ENCODE measurements at places on chromosomes 3 and 15.
A peak's percentile ranks its signal among the peaks of the same experiment; 100 is the strongest.

GRCh38 chr3:170982733-170983132 is 43.8 kb downstream of the SLC2A2 start:
- no peaks in the 10 kb centered on the region for H3K36me3 ChIP-seq
- H3K4me3 ChIP-seq = no peak overlapping the region
- no peak overlapping the region for H3K27ac ChIP-seq
- no peaks in the 10 kb centered on the region for H3K4me1 ChIP-seq
- H3K27me3 ChIP-seq = no peaks in the 10 kb centered on the region

DNA sequence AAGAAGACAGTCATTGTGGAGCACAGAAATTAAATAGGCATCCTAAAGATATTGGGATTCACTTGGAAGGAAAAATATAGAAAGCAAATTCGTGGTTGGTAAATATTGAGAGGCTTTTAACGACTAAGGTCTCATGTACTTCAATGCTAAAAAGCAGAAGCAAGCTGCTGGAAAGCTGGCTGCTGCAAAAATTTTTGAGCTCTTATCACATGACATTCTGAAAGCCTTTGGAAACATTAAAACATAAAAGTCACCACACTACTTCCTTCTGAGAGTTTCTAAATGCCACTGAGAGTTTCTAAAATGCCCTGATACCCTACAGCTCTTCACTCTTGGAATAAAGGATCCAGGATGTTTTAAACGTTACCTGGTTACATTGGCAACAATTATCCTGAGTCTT is 39.0 kb upstream of the CBLB start:
- no peak for DNase-seq
- H3K36me3 ChIP-seq = no peaks in the 10 kb centered on the region
- peak overlapping the region; percentile 70 for H3K27ac ChIP-seq
- no peaks in the 10 kb centered on the region for H3K27me3 ChIP-seq
- no peak overlapping the region for H3K4me3 ChIP-seq

GRCh38 chr15:89785064-89785773 is 9.1 kb downstream of the MESP2 start:
- H3K4me3 ChIP-seq = no peak overlapping the region
- no peaks in the 10 kb centered on the region for H3K27me3 ChIP-seq
- H3K36me3 ChIP-seq = peaks cover 10% of the 10 kb centered on the region
- no peak overlapping the region for H3K27ac ChIP-seq
- H3K4me1 ChIP-seq = no peaks in the 10 kb centered on the region

DNA sequence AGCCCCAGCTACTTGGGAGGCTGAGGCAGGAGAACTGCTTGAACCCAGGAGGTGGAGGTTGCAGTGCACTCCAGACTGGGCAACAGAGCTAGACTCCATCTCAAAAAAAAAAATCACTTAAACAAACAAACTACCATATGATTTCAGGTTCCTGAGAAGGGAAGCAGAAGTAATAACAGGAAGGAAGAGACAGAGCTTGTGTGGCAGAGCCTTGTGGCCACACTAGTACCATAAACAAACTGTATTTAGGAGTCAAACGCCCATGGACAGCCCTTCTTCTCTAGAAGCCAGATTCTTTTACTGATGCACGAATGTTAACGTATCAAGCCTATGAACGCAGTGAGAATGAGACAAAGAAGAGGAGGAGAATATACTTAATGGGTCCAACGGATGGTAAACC is 12.0 kb downstream of the MTMR10 start:
- peaks cover 27% of the 10 kb centered on the region for H3K4me1 ChIP-seq
- DNase-seq = no peak
- no peaks in the 10 kb centered on the region for H3K27me3 ChIP-seq
- no peak overlapping the region for H3K4me3 ChIP-seq

GRCh38 chr3:140203510-140203909 is 268.5 kb downstream of the CLSTN2 start:
- no peaks in the 10 kb centered on the region for H3K27me3 ChIP-seq
- H3K36me3 ChIP-seq = no peaks in the 10 kb centered on the region
- H3K27ac ChIP-seq = no peak overlapping the region
- no peak overlapping the region for H3K4me3 ChIP-seq
- DNase-seq = no peak
- no peaks in the 10 kb centered on the region for H3K4me1 ChIP-seq

DNA sequence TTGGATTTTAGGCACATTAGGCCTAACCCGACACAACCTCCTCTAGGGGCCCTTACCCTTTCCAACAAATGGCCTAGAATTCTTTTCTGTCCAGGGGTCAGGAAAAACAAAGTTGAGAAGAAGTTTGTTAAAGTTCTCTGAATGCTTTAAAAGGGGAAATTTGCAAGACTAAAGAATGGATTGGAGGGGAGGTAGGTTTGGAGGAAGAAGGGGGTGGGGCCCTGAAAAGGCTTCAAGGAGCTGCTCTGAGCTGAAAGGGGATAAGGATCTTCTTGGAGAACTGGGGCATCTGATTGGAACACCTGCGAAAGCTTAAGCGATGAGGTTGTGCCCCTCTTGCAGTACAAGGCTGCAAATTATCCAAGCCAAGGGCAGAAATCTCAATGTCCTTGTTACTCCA is 3.9 kb upstream of the SENP2 start:
- H3K27ac ChIP-seq = no peak overlapping the region
- no peak for DNase-seq
- peaks cover 3% of the 10 kb centered on the region for H3K27me3 ChIP-seq
- peaks cover 12% of the 10 kb centered on the region for H3K4me1 ChIP-seq

- no peak for DNase-seq
- H3K36me3 ChIP-seq = no peaks in the 10 kb centered on the region
- H3K27me3 ChIP-seq = no peaks in the 10 kb centered on the region
- peak overlapping the region; percentile 97 for H3K27ac ChIP-seq
- peak overlapping the region; percentile 97 for H3K4me3 ChIP-seq
Measured at GRCh38 chr15:96350934-96351724, 20.6 kb downstream of the NR2F2 start.

DNA sequence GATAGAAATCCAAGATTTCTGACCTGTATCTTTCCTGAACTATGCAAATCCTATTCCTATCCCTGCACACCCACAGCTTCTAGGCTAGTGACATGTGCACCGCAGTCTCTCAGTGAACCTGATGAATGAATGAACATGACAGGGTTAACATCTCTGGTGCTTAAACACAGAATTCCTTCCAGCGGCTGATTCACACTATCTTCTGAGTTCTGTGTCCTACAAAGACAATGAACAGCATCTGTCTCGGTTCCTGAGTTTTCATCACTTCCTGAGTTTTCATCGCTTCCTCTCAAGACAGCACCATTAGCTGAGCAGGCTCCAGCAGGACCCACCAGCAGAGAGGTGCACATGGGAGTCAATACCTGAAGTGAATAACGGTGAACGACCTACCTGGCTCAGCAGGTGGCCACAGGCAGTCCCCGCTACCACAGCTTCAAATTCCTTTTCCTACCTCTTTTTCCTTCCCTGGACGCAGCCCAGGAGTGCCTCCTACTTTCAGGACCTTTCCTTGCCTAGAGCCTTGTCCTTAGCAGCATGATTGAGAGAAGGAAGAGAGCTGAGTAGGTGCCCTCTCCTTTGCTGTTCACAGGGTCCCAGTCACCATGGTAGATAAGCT is 113.5 kb downstream of the IGF2BP2 start:
- H3K27me3 ChIP-seq = peaks cover 4% of the 10 kb centered on the region
- no peak for DNase-seq
- no peak overlapping the region for H3K27ac ChIP-seq

DNA sequence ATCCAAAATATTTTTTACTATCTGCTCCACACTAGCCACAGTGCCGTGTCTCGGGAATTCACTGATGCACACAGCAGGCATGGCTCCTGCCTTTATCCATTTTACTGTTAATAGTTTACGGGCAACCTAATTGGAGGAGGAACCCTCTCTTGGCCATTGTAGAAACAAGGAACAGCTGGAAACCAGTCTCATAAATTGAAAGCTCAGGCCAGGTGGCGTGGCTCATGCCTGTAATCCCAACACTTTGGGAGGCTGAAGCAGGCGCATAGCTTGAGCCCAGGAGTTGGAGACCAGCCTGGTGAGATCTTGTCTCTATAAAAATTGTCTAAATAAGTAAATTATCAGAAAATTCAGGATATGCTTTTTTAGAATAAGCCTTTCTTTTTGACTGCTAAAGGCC is 39.0 kb downstream of the IL5RA start:
- no peak for DNase-seq
- H3K27me3 ChIP-seq = no peaks in the 10 kb centered on the region
- H3K4me3 ChIP-seq = no peak overlapping the region
- H3K4me1 ChIP-seq = no peaks in the 10 kb centered on the region

DNA sequence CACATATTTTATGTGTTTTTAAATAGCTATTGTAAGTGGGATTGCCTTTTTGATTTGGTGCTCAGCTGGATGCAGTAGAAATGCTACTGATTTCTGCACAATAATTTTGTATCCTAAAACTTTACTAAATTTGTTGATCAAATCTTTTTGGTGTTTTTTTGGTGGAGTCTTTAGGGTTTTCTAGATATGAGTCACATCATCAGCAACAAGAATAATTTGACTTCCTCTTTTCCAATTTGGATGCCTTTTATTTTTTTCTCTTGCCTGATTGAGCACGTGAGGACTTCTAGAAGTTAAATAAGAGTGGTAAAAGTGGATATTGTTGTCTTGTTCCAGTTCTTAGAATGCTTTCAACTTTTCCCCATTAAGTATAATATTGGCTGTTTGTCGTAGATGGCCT is 51.3 kb downstream of the TLNRD1 start:
- DNase-seq = no peak
- no peak overlapping the region for H3K27ac ChIP-seq
- H3K27me3 ChIP-seq = no peaks in the 10 kb centered on the region

- no peak overlapping the region for H3K27ac ChIP-seq
- DNase-seq = no peak
Measured at GRCh38 chr15:86743283-86743903, 663.7 kb downstream of the AGBL1 start.

DNA sequence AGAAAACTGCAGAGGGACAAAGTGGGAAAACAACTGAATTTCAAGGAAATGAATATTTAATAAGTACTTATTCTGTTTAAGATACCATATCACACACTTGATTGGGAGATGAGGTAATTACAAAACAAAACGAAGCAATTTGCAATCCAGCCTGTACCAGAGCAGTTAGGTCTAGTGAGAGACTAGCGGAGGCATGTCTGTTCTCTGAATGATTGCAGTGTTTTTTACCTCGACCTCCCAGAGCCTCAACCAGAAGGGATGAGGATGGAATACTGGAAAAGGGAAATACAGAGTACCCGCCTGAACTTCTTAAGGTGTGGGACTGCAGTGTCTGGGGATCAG is 59.5 kb downstream of the PIK3CB start:
- no peaks in the 10 kb centered on the region for H3K4me1 ChIP-seq
- no peaks in the 10 kb centered on the region for H3K36me3 ChIP-seq
- H3K27ac ChIP-seq = peak overlapping the region; percentile 48
- DNase-seq = no peak
- H3K27me3 ChIP-seq = no peaks in the 10 kb centered on the region

DNA sequence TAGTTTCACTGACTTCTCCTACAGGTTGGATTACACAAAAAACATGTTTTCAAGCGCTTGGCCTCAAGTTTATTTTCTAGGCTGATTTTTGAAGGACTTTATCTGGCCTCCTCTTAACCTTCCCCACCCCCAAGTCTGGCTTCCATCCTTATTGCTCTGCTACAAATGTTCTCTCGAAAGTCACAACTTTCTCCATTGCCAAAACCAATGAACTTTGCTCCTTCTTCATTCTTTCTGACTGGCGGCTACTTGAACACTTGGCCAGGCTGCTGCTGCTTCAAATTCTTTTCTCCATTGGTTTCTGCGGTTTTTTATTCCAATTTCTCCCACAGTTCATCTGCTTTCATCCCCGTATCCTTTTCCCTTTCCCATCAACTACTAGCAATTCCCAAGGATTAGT is 106.6 kb downstream of the TOP2B start:
- H3K27ac ChIP-seq = peak overlapping the region; percentile 50
- H3K4me3 ChIP-seq = no peak overlapping the region
- no peaks in the 10 kb centered on the region for H3K36me3 ChIP-seq
- H3K27me3 ChIP-seq = no peaks in the 10 kb centered on the region
- DNase-seq = no peak

DNA sequence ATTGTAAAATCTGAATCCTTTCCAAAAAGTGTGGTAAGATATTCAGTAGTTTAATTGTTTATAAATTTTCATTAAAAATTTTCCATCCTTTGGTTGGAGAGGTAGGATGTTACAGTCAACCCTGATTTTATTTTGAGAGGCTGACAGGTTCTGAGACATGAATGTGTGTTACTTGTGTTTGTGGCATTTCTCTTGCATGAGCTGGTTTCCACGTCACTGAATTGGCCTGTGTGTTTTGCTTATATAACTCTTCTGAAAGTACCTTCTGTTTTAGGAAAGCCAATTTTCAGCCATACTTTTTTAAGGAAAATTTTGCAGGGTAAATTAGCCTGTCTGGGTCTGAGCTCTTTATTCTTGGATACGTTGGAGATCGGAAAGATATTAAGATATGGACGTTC is 30.7 kb downstream of the PXYLP1 start:
- no peaks in the 10 kb centered on the region for H3K27me3 ChIP-seq
- no peak overlapping the region for H3K4me3 ChIP-seq
- peaks cover 24% of the 10 kb centered on the region for H3K4me1 ChIP-seq
- DNase-seq = no peak

GRCh38 chr3:143658861-143659260 is 189.4 kb downstream of the SLC9A9 start:
- DNase-seq = no peak
- no peaks in the 10 kb centered on the region for H3K27me3 ChIP-seq
- no peaks in the 10 kb centered on the region for H3K36me3 ChIP-seq
- no peak overlapping the region for H3K4me3 ChIP-seq
- no peaks in the 10 kb centered on the region for H3K4me1 ChIP-seq
- no peak overlapping the region for H3K27ac ChIP-seq

GRCh38 chr15:98967096-98967495 is 40.5 kb downstream of the PGPEP1L start:
- no peaks in the 10 kb centered on the region for H3K27me3 ChIP-seq
- no peaks in the 10 kb centered on the region for H3K4me1 ChIP-seq
- H3K4me3 ChIP-seq = no peak overlapping the region

GRCh38 chr3:182078316-182078715 is 366.6 kb downstream of the SOX2 start:
- H3K36me3 ChIP-seq = no peaks in the 10 kb centered on the region
- no peak overlapping the region for H3K4me3 ChIP-seq
- H3K27ac ChIP-seq = no peak overlapping the region
- no peaks in the 10 kb centered on the region for H3K4me1 ChIP-seq
- H3K27me3 ChIP-seq = no peaks in the 10 kb centered on the region

- H3K36me3 ChIP-seq = no peaks in the 10 kb centered on the region
- H3K27me3 ChIP-seq = no peaks in the 10 kb centered on the region
- H3K4me3 ChIP-seq = no peak overlapping the region
- H3K27ac ChIP-seq = no peak overlapping the region
- DNase-seq = peak; percentile 21
Measured at GRCh38 chr3:38646062-38646461, 3.4 kb downstream of the SCN5A start.

DNA sequence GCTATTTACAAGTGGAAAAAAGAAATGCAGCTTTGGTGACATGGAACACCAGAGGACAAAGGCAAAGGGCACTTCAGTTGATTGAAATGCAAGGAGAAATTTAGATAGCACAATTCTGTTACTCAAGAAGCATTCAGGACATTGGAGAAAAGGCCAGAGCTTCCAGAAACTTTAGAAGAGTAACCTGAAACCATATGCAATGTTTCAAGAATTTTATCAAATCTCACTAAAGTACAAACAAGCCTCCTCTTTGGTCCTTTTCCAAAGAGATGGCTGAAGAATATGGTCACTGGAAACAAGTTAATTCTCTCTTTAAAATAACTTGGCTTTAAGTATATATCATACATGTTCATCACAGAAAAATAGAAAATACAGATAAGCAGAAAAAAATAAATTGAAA is 14.6 kb upstream of the LMOD3 start:
- H3K4me3 ChIP-seq = no peak overlapping the region
- H3K27me3 ChIP-seq = peaks cover 4% of the 10 kb centered on the region
- DNase-seq = no peak
- no peaks in the 10 kb centered on the region for H3K36me3 ChIP-seq
- H3K27ac ChIP-seq = no peak overlapping the region

All from tibial artery (tissue), 4 donors.